ENCODE measurements at places on chromosomes 6 and 20.
A peak's percentile ranks its signal among the peaks of the same experiment; 100 is the strongest.

GRCh38 chr6:70124443-70124842, 178.4 kb downstream of the COL9A1 start:
- DNase-seq = no peak

DNA sequence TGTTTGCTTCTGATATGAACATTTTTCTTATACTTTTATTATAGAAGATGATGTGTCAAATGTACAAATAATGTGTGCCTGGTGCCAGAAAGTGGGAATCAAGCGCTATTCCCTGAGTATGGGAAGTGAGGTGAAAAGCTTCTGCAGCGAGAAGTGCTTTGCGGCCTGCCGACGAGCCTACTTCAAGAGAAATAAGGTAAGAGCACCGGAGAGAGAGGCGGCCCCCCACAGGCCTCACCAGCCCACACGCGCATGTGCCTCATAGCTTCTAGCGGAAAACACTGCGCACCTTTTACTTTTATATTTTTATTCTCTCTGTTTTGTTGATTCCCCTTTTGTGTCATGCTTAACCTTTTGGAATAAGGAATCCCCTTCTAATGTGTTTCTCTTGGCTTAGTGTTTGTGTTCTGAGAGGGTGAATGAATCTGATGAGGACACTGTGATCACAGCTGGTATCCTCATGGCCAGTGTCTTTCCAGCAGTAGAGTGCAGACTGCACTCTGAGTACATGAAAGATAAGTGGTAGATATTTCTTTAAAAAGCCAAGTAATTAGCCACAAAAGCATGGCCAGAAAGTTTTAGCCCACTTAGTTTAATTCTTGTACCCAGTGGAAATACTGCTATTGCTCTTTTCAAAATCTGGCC, 43.6 kb downstream of the SOBP start:
- no peak for DNase-seq

DNA sequence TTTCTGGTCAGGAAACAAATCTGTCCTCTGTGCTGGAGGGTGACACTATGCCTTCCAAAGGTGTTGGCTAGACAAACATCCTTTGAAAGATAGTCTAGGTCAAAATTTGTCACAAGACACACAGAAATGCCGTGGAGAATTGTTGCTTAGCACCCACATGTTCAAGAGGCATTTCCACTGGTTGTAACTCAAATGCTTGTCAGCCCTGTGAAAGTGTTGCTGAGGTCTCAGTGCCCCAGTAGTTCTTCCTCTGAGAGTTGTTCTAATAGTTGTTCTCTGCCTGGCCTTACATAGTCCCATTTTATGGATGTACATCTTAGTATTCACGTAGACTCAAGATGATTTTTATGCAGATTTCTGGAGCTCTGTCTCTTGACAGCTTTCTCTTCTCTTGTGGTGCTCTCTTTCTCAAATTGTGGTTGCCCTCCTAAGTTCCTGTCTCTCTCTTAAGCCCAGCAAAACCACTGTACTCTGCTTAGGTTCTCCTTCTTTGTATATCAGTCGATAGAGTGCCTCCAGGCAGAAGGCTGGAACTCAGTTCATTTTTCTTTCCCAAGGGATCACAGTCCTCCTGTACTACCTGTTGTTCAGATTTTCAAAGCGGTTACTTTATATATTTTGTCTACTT, 39.5 kb upstream of the REV3L start:
- no peak for DNase-seq

DNA sequence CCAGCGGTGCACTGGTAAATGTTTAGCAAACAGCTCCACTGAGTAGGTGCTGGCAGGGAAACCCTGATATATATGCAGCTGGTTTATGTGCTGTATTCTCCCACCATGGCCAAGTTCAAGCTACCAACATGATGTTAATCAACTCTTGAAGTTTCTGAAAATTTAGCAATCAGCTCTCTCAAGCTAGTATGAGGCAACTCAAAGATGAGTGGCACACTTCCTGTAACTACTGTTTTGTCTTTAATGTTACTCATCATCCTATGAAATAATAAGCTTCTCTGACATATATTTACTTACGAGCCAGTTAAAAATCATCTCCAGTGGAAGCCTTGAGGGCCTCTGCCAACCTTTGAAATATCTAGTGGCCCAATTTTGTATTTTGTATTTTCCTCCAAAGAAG, 54.7 kb downstream of the TRMT6 start:
- peak; percentile 63 for DNase-seq

GRCh38 chr6:31178143-31179041, 7.9 kb upstream of the POU5F1 start:
- DNase-seq = no peak

- no peak for DNase-seq
Measured at GRCh38 chr6:48280035-48280620, 169.1 kb upstream of the PTCHD4 start.

DNA sequence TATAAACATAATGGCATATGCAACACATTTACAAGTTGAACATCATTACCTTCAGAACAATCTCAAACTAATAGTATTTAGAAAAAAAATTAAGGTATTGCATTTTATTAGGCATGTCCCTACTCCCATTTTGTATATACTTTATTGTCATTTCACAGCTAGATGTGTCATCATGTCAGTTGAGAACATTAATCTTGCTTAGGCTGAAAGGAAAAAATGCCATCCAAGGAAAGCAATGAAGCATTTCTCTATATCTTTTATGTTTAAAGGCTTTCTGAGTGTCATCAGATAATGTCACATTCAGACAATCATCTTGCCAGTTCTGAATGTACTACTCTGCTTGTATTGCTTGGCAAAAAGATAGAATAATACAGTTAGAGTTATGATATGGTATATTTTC, 228.8 kb upstream of the THEMIS start:
- no peak for DNase-seq

DNA sequence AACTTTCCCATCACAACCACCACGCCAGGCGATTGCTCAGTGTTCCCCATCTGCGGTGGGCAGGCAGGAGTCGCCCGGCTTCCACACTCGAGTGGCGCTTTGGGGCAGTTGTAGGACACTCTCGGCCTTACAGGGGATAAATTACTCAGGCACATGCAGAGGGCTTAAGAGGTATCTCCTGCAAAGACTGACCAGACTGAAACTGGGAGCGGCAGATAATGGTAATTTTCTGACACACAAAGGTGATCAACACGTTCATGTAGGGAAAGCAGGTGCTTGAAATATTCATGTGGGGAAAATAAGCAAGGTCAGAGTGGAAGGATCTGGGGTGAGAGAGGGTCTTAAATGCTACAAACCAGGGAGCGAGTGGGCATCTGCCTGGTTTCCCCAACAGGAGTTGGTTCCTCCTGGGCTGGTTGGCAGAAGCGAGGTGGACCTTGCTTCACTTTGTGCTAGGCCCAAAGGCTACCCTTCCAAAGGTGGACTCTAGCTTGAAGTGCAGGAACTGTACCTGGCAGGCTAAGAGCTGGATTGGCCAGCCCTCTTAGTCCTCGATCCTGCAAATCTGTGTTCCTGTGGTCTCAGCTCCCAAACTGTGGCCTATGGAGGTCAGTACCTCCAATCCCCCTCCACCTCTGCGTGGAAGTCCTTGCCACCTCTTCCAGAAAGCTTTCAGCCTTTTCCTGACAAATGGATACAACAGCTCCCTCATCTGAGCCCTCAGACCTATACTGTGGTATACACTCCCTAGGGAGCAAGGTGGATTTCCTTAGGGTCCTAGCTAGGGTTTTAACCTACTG, 16.7 kb downstream of the PLAGL2 start:
- DNase-seq = no peak

GRCh38 chr20:44279228-44279627, 31.8 kb downstream of the FITM2 start:
- DNase-seq = peak; percentile 31

- no peak for DNase-seq
Measured at GRCh38 chr6:32184084-32184640, at the start of gene AGER. TSS of gene AGER (minus strand) at chr6:32184253. CDS start at chr6:32184222, 31 bp downstream.

DNA sequence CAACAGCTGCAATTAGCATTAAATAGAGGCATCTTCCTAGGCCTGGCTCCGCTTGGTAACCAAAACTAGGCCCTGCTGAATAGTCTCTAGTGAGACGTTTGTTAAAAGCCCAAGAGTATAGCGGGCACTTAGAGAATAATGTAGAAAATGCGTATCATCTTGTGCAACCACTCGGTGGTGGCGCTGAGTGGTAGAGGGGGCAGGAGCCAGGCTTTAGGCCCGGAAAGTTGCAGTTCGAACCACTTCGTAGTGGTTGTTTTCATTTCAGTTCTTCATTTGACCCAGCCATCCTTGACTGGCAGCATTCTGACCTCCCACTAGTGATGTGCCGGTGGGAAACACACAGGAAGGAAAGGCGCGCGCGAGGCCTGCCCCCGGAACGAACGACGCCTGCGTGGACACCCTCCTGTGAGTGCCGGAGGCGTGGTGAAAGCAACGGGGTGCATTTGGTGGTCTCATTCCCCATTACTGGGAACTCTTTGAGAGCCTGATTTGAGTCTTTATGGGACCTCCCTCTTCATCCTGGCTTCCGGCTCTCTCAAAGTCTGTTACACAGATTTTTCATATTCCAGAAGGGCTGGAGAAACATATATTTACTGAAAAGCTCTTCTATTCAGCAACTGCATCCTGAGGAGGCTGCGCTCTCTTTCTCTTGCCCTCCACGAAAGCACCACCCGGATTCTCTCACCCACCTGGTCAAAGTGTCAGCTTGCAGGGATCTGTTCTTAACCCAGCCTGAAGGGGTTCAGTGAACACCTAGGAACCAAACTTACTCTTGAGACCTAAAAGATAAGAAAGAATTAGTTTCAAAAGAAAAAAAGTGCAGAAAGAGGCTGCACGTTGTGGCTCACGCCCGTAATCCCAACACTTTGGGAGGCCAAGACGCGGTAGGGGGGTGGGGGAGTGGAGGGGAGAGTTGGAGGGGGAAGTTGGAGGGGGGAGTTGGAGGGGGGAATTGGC, 18.2 kb downstream of the GPX5 start:
- DNase-seq = peak; percentile 32

DNA sequence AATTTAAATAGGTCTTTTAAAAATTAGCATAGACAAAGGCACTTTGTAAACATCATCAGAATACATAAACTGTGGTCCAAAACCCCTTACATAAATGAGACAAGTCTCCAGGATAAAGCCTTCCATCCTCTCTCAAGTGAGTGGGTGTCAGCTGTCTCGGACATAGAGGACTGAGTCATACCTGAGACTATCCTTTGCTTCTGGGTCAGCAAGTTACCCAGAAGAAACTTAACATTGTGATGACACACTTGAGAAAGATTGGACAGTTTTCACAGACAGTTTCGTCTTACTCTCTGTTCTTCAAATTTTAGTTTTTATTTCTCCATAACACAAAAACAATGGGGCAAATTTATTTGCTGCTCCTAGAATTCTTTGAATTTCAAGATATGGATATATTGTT, 838.0 kb downstream of the DHX35 start:
- no peak for DNase-seq

GRCh38 chr20:58552366-58552934, 37.3 kb upstream of the APCDD1L start:
- peak; percentile 47 for DNase-seq

GRCh38 chr20:31811796-31812728, 7.1 kb upstream of the MYLK2 start:
- DNase-seq = peak; percentile 71

DNA sequence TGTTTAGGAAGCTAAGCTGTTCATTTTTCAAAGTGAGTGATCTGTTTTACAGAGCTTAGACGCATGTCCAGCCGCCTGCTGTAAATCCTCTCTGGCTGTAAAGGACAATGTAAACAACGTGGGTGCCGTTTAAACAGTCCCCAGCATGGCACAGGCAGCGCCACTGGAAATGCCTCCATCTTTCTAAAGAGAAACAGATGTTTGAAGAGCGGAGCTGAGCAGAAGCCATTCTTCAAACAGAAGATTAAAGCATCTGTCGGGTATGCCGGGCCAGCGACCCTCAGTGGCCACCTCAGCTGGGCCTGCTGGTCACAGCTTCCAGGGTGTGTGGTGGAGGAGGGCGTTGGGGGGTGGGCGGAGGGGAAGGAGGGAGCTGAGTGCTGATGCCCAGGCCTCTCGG, 138.6 kb downstream of the ERMARD start:
- no peak for DNase-seq

DNA sequence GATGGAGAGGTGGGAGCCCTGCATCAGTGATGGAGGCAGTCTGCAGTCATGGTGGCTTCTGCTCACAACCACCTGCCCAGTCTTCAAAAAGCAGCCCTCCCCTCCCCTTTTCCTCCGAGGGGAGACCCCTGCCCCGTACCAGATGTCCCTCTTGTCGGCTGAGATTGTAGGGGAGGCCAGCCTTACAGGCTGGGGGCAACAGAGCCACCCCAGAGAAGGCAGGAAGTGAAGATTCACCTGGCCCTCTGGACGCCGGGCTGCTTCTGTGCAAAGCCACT, 4.5 kb downstream of the TNFRSF6B start:
- no peak for DNase-seq

- no peak for DNase-seq
Measured at GRCh38 chr6:14286634-14287428, 169.3 kb downstream of the CD83 start.

DNA sequence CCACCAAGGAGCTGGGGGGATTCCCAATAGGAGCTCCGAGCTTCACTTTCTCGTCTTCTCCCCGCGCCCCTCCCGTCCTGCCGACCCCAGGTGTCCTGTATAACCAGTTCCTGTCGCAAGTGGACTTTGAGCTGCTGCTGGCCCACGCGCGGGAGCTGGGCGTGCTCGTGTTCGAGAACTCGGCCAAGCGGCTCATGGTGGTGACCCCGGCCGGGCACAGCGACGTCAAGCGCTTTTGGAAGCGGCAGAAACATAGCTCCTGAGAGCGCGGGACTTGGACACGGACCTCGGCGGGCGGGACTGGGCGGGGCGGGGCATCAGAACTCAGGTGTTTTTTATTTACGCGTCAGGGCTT, 340 bp upstream of the VARS2 start:
- DNase-seq = no peak

GRCh38 chr20:14523090-14523489, 185.7 kb upstream of the FLRT3 start:
- peak; percentile 34 for DNase-seq

DNA sequence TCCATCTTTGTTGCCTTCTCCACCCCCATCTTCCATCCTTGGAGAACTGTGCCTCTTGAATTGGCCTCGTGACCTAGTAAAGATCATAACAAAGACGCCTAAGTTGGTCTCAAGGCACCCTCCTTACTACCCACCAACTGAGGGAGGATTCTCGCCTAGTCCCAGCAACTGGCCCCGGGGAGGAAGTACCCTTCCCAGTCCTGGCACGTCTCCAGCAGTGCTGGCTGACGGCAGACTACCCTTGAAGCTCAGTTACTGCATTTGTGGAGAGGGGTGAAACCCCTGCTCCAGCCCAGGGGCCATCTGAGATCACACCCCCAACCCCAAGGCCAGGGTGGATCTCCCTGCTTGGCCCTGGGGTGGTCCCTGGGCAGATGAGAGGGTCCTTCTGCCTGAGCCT, 2.1 kb upstream of the OSBPL2 start:
- no peak for DNase-seq
